Ammon's horn (tissue), 1 donor: ENCODE measurements at places on chromosomes 4 and X.

- no peak for DNase-seq
Measured at GRCh38 chr4:188370777-188371176, 231.5 kb downstream of the TRIML1 start.

- DNase-seq, result no peak
Measured at GRCh38 chrX:20988118-20988517, 386.1 kb upstream of the CNKSR2 start.

GRCh38 chr4:24657768-24658617, 73.6 kb upstream of the DHX15 start:
- peak; percentile 93 for DNase-seq

- DNase-seq, result no peak
Measured at GRCh38 chrX:103697687-103698086, 11.2 kb upstream of the MORF4L2 start.

DNA sequence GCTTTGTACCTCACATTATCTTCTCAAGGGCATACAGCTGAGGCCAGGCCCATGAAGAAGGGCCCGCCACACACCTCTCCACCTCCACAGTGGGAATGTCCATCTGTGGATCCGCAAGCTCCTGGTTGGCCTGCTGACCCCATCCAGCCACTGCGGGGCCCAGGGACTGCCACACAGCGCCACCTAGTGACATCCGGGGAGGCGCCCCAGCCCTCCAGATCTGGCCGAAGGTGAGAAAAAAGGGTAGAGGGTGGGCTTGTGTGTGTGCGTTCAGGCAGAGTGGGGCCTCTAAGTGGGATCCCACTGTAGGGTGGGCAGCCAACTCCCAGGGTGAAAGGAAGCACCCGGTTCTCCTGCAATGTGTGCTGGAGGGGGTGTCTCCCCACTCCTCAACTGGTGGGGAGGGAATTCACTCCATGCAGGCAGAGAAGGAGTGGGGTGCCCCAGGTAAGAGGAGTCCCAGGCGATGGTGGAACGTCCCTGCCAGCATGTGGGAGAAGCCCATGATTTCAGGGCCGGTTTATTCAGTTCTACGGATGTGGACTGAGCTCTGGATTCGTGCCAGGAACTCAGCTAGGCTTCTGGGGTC, 117.3 kb downstream of the ENPP6 start:
- peak; percentile 59 for DNase-seq

GRCh38 chr4:28117084-28117682, 1256.5 kb downstream of the STIM2 start:
- no peak for DNase-seq

DNA sequence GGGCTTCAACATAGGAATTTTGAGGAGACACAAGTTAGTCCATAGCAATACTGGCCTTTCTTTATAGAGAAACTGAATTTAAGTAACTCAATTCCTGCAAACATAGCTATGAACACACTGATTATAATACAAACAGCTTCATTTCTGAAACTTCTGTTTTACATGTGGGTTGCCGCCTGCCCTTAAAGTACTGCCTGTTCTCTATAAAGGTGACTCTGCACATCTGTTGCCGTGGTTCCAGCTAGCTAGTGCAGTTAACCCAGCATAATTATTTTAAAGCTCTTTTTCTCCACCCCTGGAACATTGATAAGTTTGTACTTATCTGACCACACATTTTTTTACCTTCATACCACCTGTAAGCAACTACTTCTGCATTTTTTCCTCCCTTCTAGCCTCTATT, 177.6 kb downstream of the NWD2 start:
- no peak for DNase-seq
